CD8-positive, alpha-beta memory T cell (primary cell): ENCODE measurements at places on chromosomes 3 and 15. TPM values are rescaled to one million over a fixed set of nuclear protein-coding genes. Genes with fewer than 3 reads are reported as not detected.
A peak's percentile ranks its signal among the peaks of the same experiment; 100 is the strongest.

The RETNLB gene
- total RNA-seq = not detected

GRCh38 chr3:113428581-113428980 lies 12.7 kb downstream of the CFAP44 start:
- no peak for DNase-seq

- peak; percentile 33 for DNase-seq
Observed at GRCh38 chr15:64092075-64092820, 1.4 kb downstream of the CIAO2A start.

The MELTF gene
- total RNA-seq = 3.0 TPM

The ALPK3 gene
- 0.07 TPM for total RNA-seq

DNA sequence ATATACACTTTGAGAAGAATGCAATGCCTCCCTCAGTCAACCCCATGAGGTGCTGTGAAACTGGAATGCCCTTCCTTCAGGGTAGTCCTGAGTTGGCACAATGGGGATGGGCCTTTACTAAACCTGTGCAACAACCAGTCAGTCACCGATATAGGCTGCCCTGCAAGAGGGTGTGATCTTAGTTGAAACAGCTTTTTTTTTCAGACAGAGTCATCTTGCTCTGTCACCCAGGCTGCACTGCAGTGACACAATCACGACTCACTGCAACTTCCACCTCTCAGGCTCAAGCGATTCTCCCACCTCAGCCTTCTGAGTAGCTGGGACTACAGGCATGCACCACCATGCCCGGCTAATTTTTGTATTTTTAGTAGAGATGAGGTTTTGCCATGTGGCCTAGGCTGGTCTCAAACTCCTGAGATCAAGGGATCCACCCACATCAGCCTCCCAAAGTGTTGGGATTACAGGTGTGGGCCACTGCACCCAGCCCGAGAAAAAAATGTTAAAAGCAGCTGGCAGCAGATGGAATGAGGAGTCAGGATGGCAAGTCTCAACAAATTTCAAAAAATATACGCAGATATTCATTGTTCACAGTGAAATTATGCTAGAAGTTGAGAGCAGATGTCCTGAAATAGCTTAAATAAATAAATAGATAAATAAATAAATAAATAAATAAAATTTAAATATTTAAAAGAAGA lies 31.8 kb downstream of the MYO5A start:
- no peak for DNase-seq

DNA sequence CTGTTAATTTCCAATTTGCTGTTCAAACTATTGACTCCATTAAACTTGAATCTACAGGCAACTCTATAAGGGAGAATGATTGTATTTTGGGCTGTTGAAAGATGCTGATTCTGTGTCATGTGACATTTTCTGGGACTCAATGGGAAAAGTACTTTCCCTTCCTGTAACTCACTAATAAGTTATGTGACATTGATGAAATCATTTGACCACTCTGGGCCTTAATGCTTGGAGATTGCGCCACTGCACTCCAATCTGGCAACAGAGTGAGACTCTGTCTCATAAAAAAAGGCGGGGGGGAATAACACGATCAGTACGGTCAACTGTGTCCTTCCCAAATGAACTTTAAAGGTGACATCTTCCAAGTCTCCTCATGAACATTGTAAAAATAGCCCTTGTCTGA lies 215.2 kb upstream of the SGO1 start:
- no peak for DNase-seq

DNA sequence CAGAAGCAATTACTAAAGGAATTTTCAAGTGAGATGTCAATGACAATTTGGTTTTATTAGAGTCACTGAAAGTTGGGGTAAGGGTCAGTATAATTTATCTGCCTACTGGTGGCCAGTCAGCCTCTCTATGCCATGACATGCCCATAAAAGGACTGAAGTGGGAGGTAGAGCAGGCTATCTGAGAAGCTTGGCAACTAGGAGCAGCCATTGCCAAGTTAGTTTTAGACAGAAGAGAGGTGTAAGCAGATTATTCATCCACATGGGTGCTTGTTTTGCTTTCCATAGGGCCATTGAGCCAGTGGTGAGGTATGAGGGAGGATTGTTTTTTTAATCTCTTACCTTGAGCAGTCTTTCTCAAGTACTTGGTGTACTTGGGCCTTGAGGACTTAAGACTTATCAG lies 8.1 kb upstream of the RBP1 start:
- no peak for DNase-seq

DNA sequence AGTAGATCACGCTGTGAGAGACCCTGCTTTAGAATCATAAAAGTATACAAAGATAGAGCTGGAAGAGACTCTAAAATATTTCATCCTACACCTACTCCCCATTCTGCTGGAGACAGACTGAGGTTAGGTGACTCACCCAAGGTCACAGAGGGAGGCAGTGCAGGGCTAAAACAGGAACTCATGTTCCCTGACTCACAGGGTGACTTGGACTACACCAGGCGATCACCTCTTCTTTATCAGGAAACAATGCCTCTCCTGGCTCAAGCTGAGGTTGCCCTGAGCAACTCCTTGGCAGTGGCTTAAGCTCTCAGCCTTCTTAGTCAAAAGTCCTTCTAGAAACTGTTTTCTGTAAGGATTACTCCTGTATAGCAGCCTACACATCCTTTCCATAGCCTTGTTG lies 26.4 kb upstream of the TNFAIP8L3 start:
- no peak for DNase-seq
